ENCODE measurements at places on chromosomes 7 and 10. TPM values are rescaled to one million over a fixed set of nuclear protein-coding genes. Genes with fewer than 3 reads are reported as not detected.

GRCh38 chr7:151368136-151368571, 26.5 kb downstream of the NUB1 start:
- peak; percentile 91 for DNase-seq

DNA sequence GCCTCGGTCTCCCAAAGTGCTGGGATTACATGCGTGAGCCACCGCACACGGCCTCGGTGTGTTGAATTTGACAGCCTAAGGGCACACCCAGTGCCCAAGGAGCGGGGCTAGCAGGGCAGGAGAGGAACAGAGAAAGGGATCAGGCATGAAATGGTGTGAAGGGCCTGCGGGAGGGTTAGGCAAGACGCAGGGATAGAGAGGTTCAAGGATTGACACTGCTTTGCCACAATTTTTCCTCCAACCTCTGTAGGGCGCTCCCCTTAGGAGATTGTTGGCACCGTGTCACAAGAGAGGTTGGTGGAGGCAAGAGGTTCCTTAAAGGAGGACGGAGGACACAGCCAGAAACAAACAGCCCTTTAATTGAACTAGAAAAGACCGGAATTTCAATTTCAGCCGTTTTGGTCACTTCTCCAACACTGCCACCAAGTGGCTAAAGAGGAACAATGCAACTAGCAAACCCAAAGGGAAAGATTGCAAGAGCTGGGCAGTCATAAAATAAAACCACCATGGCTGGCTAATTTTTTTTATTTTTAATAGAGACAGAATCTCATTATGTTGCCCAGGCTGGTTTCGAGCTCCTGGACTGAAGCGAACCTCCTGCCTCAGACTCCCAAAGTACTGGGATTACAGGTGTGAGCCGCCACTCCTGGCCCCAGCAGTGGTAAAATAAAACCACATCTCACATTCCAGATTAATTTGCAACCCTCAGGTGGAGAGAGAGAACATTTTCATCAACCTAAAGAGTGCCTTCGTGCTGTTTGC, 6.9 kb upstream of the CREB3L2 start:
- no peak for DNase-seq

DNA sequence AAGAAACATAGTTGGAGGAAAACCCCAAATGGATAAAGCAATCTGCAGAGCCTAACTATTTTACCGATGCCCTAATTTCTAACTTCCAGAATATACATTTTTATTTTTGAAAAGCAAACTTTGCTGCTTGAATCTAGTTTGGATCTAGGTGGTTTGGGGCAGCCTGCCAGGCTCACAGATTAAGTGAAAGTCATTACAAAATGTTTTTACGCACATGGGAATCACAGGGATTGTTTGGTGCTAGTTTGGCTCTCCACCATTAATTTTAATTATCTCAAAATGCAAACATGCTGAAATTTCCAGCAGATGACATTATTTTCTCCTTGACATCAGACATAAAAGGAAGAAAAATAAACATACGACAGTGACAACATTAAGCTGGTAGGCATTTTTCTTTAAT, 166.7 kb upstream of the INHBA start:
- no peak for DNase-seq

GRCh38 chr7:78523930-78524329, 725.4 kb downstream of the PHTF2 start:
- no peak for DNase-seq

- DNase-seq = peak; percentile 93
Observed at GRCh38 chr7:100837099-100837836, 9.9 kb upstream of the EPHB4 start.

DNA sequence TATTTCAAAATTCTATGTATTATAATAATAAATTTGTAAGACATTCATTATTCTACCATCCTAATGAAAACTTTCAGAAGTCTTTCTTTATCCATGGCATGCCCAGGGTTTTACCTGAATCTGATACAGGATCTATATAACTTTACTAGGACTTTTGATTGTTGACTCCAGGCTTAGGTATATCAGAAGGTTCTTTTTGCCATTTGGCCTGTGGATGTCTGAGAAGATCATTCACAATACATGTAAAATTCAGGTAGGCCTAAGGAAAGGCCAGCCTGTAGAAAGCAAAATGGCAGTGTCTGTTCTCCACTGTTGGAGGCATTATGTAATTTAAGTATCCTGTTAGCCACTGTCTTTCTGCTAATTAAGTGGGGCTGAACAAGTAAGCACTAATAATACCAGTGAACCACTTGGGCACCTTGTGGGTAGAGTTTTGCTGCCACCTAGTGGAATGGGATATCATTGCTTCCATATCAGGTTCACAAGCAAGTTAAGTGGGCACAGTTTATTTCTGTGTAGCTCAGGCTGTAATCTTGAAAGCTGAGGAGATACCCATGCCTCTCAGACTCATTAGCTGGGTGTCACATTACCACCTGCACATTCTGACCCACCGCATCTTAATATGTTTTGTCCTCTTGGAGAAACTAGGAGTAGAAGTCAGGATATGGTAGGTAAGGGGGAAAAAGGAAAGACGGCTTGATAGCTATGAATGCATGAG, 105.5 kb downstream of the SEPTIN7 start:
- peak; percentile 77 for DNase-seq

DNA sequence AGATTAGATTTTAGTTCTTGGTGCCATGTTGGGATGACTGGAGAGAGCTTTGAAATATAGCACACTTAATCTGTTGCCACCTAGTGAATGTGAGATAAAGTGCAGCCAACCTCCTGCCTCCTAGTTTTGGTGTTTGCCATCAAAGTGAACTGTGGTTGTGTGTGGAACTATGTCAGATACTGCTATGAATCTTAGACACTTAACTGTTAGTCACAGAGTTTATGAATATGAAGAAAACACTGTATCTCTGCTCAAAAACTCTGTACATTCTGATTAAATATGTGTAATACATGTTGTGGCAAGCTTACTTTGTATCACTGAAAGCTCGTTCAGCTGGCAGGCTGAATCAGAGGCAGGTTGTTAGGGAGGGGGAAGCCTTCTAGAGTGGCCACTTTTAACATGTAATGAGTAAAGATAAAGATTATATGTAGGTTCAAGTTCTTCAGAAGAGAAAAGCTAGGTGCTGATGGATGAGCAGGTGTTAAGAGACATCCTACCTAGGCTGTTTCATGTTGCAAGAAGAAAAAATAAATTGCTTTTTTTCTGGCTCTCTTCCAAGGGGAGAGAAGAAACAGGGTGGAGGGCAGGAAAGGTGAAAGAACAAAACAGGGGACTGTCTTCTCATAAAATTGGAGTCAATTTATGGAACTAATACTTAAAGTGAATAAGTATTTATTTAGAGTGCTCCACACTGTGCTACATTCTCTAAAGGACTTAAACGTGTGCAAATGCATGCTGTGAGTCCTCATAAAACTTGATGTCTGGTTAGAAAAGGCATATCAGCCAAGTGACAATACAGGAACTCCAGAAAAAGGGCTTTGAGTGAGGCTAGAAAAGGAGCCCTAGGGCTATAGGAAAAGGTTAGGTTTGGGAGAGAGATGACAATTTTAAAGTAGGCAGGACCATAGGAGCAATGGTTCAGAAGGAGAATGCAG, 14.1 kb upstream of the LAMB1 start:
- no peak for DNase-seq

- DNase-seq = no peak
Observed at GRCh38 chr7:106944035-106944665, 79.1 kb downstream of the PIK3CG start.

- DNase-seq = peak; percentile 17
Observed at GRCh38 chr10:113320987-113321386, 231.9 kb upstream of the HABP2 start.

Gene ARHGEF5
- total RNA-seq = 4.3 TPM
